IPS-NIHi11 (cell line): ENCODE measurements at places on chromosomes 2 and 18.

GRCh38 chr18:36467614-36468013 lies 170.1 kb downstream of the FHOD3 start:
- no peak for DNase-seq

DNA sequence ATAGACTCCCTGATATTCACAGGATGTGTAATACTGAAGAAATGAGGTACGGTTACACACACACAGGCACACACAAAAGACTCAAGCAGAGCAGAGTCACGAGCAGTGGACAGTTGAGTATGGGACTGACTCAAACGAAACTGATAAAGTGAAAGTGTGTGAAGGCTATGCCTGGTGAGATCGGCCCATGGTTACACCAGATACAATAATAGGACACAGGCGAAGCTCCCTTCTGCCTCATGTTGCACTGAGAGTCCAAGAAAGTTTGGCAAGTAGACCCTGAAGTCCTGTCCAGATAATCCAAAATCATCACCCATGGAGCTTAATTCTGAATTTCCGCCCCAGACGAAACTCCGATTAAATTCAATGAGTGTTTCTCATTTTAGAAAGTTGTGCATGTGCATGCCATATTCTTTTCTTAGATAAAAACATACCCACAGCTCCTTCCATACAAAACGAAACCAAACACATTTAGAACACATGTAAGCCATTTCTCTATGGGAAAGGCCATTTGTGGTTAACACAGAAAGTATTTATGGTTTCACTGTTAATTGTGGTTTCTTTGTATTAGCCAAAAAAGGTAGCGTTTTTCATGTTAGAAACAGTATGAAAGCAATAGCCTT lies 567.6 kb downstream of the PLCL1 start:
- DNase-seq, result no peak

- DNase-seq, result no peak
Measured at GRCh38 chr18:63298400-63299365, 20.9 kb downstream of the BCL2 start.

DNA sequence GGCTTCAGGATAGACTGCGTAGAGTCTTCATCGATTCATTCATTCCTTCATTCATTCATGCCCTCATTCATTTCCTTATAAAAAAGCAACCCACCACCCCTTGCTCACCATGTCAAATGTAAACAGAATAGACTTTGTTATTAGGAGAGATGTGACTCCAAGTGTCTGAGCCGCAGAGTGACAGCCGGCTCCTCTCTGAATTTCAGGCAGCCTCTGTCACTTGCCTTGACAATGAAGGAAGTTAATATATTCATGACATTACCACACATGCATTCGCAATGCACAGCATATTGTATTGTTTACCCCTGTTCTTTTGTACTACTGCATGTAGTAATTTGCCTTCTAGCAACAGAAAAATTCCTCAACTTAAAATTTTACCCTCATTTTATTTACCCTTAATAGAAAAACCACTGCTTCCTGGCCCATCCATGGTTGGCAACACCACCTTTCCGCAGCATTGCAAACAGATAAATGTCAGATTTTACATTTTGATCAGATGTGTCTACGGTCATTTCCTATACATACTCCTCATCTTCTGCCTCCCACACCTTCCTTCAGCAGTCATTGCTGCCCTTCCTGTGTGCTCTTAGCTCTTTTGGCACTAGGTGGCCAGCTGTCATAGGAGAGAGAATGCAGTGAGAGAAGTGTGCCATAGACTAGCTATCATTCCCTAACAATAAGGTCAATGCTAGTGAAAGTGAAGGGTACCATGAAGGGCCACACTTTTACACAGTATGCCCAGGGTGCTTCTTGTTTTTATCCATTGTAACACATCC lies 1090.8 kb downstream of the BCL11A start:
- DNase-seq, result no peak

DNA sequence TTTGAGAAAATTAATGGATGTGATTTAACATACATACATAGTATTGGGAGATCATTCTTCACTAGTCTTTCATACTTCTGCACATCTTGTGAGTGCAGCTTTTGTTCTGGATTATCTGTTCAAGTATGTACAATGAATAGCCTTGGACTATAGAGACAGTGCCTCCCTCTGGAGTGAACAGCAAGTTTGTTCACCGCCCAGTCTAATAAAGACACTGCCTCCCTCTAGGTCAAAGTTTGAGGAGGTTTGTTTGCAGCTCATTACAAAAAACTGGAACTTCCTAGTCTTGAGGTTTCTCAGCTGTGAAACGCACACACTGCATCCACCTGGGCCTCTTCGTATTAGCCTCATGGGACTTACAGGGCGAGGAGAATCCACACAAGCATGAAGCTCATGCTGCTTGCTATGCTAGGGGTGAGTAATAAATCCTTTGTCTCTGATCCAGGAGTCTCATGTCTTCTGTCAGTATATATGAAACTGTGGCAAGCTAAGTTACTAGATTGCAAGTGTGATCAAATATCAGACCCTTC lies 26.0 kb upstream of the LAPTM4A start:
- DNase-seq, result no peak

DNA sequence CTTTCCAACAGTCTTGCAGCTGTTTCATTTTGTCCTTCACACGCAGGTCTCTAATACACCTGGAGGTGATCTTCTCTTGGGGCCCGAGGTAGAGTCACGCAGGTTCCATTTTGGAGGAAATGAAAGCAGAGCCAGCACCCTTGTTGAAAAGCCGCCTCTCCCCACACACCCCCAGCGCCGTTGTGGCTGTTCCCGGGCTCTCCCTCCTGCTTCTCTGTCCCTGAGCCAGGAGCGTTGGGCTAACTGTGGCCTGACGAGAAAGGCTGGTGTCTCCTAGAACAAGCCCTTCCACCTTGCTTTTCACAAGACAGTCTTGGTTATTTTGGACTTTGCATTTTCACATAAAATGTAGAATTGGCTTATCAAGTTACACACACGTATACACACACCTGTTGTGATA lies 16.3 kb downstream of the SNED1 start:
- no peak for DNase-seq

DNA sequence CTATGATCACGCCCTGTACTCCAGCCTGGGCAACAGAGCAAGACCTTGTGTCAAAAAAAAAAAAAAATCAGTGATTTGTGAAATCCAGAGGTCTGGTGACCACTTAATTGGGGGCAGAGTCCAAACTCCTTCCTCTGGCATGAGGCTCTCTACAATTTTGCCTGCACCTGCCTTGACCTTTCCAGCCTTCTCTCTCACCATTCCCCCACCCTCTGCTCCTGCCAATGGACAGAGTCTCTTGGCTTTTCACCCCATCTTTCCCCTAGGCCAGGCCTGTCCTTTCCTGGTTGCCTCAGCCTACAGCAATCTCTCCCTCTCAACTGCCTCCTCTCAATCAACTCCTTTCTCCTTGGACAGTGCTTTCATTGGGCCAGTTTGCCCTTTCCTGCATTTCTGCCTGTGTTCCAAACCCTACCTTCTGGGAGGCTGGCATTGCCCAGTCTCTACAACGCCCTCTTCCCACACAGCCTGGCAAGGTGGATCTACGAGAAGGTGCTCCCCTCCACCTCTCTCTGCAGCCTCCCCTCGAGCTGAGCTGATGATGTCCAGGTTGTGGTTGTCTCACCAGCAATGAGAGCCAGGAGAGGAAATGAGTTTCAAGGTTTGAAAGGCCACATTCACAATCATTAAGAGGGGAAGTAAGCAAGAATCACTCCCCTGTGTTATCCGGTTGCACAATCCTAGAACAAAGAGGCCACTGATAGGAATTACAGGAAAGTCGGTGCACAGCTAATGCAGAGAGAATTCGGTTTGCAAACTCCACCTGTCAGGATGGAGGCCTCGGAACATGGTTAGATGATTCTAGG lies 39.5 kb upstream of the NPAS2 start:
- no peak for DNase-seq

DNA sequence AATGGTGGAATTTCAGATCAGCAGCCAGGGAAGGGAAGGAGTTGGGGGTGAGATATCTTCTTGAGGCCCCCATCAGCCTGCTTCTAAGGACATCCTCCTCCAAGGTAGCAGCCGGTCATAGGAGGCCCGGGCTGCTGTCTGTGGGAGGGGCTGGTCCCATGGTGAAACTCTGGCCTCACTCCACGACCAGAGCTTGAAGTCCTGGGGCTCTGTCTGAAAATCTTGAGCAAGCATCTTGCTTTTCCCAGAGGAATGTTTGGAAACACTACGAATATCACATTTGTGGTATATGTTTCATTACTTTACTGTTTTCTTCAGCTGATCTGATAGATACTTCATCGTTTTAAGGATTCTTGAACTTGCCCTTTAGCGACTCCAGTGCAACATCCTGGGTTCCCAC lies 103.7 kb downstream of the CTAGE1 start:
- DNase-seq, result no peak

- peak; percentile 58 for DNase-seq
Measured at GRCh38 chr2:50401772-50402653, 629.9 kb downstream of the NRXN1 start.
